ENCODE measurements at places on chromosomes 2 and 18.

DNA sequence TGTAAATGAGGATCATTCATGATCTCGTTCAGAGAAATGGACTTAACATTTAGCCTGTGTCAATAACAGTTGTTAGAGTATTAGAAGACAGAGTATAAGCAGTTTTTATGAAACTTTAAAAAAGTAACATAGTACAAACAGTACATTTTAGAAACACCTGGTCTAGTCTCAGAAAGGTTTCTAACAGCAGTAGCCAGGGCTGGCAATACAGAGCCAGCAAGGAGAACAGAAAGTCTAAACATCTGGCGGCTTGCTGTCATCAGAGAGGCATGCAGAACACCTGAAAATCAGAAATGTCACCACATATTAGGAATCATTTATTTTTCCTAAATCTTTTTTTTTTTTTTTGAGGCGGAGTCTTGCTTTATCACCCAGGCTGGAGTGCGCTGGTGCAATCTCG is 50.1 kb downstream of the RPL31 start:
- DNase-seq: no peak

GRCh38 chr2:172294983-172295382 is 132.4 kb upstream of the ITGA6 start:
- no peak for DNase-seq

DNA sequence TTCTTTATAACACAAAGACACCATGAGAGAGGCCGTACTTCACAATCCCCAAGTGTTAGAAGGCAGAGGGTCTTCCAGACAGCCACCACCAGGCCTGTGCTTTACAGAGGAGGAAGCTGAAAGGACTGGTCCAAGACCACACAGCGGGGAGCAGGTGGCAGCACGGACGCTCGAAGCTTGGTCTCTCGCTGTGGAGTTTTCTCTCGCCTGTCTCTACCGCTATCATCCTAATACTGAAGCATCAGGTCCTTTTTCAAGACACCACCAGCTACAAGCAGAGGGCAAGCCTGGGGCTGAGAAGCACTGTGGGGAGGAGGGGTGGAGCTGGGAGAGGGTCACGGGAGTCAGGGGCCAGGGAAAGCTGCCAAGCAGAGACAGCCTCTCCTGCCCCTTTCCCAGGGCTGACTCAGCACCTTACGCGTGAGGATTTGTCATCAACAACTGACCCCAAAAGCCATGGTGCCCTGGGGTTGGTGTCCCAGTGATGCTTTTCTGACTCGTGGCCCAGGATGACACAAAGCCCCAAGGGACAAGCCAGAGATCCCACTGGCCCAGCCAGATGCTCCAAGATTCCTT is 31.9 kb upstream of the FOSL2 start:
- no peak for DNase-seq

- no peak for DNase-seq
Observed at GRCh38 chr2:235378246-235378645, 115.6 kb upstream of the AGAP1 start.

DNA sequence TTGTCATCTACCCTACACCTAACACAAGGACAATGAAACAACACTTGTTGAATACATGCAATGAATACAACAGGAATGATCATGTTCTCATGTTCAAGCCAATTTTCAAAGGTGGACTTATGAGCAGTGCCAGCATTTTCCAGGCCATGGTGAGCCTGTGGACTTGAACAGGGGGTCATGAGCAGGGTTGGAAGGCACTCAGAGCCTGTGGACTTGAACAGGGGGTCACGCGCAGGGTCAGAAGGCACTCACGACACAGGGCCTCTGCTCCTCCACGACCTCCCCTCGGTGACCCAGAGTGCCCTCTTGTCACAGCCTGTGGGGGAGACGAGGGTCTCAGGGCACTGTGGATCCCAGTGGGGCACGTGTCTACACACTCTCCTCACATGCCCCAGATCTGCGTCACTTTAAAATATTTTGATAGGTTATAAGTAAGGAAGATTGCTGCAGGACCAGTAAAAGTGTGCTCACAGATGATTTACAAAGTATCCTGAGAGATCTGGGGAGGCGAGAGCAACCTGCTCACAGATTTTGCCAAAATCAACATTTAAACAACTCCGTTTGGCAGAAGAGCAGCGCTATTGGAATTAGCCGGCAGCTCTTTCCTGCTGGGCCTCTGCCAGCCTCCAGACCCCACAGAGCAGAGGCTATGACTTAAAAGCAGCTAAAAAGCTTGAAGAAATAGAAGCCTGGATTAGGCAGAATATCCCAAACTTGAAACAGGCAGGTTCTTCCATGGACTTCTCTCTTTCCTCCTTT is 121.9 kb downstream of the TMEM18 start:
- DNase-seq: no peak

DNA sequence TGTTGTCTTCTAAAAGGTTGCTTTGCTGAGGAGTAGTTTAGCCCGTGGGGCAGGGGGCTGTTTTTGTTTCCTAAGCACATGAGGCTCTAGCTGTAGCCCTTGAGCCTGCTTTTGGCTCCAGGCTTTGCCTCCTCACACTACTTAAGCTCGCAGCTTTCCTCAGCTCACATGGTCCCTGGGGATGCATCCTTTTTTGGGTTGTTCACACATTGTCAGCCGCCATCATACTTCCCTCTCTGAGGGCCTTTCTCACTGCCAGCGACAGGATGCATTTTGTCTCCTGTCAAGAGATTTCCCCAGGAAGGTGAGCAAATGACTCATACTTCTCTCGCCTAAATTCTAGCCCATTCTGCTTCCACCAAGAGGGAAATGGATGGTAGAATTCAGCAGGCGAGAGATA is 279.5 kb upstream of the PKDCC start:
- DNase-seq: no peak

- DNase-seq: no peak
Observed at GRCh38 chr2:215598376-215598975, 162.6 kb upstream of the FN1 start.

DNA sequence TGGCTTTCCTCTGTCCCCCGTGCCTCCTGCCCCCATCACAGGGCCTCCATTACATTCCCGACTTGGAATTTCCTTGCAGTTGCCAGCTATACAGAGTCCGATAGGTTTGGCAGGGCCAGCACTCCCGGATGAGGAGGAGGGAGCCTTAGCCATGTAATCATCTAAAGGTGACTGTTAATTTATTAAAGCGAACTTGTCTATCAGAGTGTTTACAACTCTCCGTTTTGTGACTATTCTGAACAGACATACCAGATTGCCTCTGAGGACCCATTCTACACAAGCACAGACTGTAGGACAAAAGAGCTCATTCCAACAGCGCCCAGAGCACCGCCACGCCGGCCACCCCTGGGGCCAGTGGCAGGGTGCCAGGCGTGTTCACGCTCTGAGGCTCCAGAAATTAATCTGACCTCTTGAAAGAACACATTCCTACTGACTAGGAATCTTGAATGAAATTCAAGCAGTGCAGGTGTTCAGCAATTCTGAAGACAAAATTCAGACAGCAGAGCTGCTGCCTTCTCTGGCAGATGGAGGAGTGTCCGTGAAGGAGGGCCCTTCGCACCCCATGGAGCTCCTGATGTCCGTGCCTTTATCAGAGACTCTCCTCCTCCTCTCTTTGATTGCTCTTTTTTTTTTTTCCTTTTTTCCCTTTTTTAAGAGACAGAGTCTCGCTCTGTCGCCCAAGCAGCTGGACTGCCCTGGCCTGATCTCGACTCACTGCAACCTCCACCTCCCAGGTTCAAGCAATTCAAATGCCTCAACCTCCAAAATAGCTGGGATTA is 58.1 kb upstream of the RALBP1 start:
- DNase-seq: no peak

DNA sequence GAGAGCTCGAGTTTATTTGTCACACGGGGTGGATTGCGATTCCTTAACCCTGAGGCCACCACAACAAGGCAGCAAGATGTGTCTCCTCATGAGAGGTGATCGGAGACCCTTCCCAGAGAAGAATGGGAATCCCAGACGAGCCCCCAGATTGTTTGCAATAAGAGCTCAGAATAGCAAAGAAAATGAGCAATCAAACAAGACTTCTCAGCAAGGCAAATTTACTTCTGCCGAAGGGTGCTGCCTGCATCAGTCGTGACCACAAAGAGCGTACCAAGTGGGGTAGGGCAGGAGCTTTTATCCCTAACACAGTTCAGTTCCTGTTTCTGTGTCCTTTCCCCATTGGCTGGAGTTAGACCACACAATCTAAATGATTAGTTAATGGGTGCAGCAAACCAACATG is 237.5 kb upstream of the SYT4 start:
- no peak for DNase-seq

DNA sequence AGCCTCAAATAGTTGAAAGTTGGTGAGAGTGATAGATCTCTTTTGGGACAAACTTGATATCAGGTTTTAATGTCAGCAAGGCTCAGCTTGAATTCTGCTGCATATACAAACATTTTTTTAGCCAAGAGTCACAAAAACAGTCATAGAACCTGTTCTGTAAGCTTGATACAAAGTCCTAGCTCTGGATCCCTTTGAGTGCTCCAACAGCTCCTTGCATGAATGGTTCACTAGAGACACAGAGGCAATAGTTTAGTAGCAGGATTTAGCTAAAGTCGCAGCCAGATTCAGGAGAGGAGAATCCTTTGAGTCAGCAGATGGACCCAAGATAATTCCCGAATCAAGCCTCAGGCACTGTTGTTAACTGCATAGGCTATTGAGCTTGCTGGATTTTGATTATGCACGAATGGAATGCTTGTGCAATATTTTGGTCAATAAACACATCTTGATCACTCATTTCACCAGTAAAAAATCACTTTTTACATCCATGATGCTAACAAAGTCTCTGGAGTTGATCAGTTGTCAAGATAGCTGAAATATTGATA is 148.6 kb downstream of the KLHL14 start:
- DNase-seq: no peak

DNA sequence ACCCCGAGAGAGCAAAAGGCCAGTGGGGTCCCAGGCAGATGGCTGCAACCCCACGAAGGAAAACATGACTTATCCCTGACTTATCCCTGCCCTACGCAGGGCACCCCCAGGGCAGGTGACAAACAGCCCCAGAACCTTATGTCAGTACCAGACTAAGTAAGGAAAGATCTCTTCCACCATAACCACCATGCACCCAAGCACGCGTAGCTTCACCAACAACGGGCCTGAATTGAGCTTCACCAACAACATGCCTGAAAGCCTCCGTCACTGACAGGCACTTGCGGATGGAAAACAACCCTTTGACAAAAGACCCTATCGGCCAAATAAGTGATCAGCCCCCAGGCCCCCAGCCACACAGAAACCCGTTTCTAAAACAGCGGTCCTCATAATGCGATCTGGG is 34.1 kb downstream of the HDAC4 start:
- no peak for DNase-seq

DNA sequence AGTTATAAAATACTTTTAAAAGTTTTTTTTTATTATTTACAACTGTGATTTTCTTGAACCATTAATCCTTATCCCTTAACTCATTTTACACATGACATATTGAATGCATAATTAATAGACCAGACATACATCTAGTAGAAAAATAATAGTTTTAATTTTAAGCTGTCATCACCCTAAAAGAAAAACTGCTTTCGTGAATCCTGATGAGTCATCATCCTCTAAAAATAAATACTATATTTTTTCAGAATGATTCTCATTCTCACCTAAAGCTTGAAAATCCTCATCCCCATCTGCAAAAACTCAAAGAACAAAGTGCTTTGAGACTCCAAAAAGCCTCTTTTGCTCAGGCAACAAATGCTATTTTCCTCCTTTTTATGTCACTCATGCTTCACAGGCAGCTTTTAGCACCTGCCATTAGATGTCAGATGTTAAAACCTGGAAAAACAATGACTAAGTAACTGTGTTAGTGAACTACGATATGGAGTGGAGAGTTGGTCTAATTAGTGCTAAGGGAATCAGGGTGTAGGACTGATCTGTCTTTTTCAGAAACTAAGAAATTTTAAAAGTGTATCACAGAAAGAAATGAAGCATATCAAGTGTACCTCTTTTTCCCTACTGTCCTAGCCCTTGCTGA is 297.6 kb downstream of the TMX3 start:
- DNase-seq: no peak

GRCh38 chr2:134420920-134421319 is 167.0 kb downstream of the MGAT5 start:
- no peak for DNase-seq

DNA sequence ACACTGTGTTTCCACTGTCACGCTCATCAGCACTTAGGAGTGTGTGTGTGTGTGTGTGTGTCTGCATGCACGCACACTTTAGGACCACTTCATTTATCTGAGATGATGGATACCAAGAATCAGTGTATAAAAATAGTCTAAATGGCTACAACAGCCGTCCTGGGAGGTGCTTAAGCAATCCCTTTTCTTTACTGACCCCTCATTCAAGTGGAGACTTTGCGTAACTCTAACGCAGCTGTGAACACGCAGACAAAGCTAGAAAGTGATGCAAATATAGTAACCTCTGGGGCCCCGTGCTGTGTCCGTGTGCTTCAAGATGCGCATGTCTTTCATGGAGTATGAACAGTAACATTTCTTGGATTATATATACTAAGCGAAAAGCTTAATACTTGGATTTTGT is 40.4 kb upstream of the RBM44 start:
- DNase-seq: no peak

DNA sequence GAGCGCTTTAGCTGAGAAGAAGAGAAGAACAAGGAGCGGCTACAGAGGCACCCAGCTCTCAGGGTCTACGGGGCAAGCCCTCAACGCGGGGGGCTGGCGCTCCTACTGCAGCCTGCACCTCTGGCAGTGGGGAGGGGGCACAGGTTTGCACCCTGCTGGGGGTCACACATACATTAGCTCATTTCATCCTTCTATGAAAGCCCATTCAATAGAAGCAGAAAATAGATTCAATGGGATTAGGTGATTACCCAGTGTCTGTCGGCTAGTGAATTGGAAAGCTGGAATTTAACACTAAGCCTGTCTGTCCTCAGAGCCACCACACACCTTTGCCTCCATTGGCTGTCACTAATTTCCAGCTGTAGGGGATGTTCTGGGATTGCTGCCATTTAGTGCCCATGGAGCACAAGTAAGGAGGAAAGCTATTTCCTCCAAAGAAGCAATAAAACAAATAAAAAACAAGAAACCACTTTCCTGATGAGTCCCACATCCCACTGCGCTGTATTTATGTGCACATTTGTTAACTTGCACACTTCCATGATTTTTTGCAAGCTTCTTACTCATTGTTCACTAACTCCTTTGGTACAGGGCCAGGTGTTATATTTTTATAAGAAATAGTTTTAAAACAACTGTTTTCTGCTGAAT is 319.6 kb upstream of the REV1 start:
- DNase-seq: no peak

- no peak for DNase-seq
Observed at GRCh38 chr2:149579972-149580882, 7.3 kb downstream of the MMADHC start.

- no peak for DNase-seq
Observed at GRCh38 chr2:18855027-18855426, 265.7 kb upstream of the NT5C1B start.

GRCh38 chr2:38750891-38751595 is at the start of gene SRSF7:
Gene SRSF7 (minus strand): TSS chr2:38751361. CDS start chr2:38751256, 105 bp downstream.
- peak; percentile 95 for DNase-seq

Measured in activated naive CD4-positive, alpha-beta T cell treated with anti-CD3 and anti-CD28 coated beads, Interleukin-2, amount 50 U/mL, for 16 hours (primary cell).